ENCODE measurements at places on chromosomes 2 and 18.

- DNase-seq = peak; percentile 50
These were observed 48.1 kb downstream of the CYRIA start for GRCh38 chr2:16617282-16618266.

GRCh38 chr2:239298116-239298804 lies 102.6 kb downstream of the HDAC4 start:
- DNase-seq = no peak

DNA sequence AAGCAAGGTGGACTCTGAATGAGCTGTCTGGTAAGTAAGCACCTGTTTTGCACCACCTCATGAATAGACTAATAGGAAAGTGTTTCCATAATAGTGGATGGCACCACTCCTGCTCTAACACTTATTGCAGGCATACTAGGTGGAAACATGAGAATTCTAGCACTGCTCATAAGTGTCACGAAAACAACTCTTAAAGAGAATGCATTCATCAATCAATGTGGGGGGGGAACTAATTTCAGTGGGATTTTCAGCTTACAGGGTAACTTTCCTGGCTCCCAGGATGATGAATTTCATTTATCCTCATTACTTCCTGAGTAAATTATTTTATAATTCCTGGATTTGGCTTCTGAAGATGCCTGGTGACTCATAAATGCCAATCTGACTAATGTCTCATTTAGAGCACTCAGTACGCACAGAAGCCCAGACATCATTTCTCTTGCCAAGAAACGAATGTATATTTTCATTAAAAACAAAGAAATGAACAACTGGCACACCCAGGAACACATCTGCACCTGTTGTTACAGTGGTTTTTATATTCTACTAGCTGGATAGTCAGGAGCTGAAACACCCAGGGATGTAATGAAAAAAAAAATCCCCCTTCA lies 129.6 kb downstream of the PID1 start:
- no peak for DNase-seq

- DNase-seq = no peak
These were observed 862.9 kb upstream of the ACVR2A start for GRCh38 chr2:146981921-146982320.

DNA sequence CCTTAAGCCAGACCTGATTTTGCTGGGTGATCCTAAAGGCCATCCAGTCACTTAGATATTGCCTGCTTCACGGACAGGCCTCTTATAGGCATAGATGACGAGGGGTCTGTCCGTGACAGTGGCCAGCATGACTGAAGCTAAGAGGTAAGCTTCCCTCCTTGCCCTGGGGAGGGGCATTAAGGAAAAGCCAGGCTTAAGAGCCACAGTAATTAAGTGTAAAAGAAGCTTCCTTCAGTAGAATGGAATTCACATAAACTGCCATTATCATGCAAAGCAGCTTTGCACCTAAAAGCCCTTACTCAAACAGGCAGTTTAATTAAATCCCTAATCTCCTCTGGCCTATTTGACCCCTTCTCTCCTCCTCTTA lies 99.4 kb upstream of the PKDCC start:
- DNase-seq = no peak

DNA sequence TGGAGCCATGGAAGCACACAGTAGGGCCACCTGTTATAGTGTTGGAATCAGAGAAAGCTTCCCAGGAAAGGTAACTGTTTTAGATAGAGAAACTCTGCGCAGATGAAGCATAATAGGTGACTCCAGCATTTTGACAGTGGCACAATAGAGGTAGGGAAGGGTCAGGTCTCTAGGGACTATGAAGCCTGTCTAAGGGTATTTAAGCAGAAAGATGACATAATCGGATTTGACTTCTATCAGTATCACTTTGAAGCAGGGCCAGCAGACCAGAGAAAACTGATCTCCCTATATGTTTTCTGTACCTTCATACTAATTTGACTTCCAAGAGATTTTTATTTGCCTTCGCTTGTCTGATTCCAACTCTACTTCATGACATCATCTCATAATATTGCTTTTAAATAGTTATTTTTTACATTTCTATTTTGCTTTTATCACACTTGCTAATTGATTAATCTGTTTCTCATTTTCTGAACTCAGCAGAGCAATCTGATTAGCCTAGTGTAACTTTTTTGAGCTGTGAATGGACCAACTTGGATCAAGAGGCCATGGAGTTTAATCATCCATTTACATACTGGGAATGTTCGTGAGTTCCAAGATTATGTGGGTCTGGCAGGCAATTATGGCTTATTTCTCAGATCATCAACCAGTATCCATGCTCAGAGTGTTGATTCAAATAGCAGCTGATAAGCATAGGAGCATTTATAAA lies 8.4 kb upstream of the HIBCH start:
- DNase-seq = no peak

- DNase-seq = no peak
These were observed 203.7 kb upstream of the LYPD1 start for GRCh38 chr2:132873738-132874137.

- DNase-seq = no peak
These were observed 92.2 kb downstream of the COL6A3 start for GRCh38 chr2:237321746-237322145.

- DNase-seq = no peak
These were observed 55.0 kb downstream of the NDUFA10 start for GRCh38 chr2:239970004-239970623.

- DNase-seq = no peak
These were observed 189.6 kb downstream of the MIB1 start for GRCh38 chr18:21930177-21930576.

DNA sequence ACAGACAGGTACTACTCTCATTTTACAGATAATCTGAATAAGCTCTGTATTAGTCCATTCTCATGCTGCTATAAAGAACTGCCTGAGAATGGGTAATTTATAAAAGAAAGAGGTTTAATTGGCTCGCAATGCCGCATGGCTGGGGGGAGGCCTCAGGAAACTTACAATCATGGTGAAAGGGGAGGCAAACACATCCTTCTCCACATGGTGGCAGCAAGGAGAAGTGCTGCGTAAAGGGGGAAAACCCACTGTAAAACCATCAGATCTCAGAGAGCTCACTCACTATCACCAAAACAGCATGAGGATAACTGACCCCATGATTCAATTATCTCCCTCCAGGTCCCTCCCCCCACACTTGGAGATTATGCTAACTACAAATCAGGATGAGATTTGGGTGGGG lies 254.4 kb downstream of the KCNE4 start:
- no peak for DNase-seq

DNA sequence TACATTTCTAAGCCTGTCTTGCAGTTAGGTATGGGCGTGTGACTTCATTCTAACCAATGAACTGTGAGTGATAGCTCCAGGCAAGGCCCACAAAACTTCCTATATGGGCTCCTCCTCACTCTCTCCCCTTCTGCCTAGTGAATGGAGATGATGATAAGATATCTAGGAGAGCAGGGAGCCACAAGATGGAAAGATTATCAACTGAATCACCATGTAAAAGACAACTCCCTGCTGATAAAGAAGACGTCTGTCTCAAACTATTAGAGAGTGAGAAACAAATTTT lies 237.1 kb downstream of the GPD2 start:
- no peak for DNase-seq

DNA sequence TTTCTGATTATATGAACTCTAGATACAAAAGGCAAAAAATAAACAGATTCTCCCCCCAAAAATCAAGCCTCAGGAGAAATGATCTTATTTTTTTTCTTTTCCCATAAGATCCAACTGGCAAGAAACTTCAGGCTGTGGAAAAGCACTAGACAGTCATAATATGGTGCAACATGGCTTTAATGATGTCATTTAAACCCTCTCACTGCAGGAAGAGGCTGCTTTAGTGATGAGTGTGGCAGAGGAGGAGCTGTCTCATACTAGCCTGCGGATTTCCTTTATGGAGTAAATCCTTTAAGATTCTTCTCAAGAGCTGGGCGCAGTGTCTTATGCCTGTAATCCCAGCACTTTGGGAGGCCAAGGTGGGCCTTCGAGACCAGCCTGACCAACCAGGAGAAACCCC lies 83.3 kb upstream of the CD28 start:
- DNase-seq = peak; percentile 37

DNA sequence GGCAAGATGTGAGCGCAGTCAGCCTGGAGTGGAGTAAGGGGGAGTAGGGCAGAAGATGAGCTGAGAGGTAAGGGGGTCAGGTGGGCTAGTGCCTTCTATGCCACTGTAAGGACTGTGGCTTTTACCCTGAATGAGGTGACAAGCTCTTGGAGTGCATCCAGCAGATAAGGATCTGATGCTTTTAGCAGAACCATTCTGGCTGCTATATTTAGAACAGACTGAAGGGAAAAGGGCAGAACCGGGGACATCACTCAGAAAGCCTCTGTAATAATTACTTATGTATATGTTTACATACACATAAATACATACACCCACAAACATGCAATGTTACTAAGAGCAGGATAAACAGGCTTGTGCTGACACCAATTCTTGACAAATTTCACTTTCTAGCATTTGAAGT lies 124.8 kb downstream of the DTNB start:
- DNase-seq = no peak

DNA sequence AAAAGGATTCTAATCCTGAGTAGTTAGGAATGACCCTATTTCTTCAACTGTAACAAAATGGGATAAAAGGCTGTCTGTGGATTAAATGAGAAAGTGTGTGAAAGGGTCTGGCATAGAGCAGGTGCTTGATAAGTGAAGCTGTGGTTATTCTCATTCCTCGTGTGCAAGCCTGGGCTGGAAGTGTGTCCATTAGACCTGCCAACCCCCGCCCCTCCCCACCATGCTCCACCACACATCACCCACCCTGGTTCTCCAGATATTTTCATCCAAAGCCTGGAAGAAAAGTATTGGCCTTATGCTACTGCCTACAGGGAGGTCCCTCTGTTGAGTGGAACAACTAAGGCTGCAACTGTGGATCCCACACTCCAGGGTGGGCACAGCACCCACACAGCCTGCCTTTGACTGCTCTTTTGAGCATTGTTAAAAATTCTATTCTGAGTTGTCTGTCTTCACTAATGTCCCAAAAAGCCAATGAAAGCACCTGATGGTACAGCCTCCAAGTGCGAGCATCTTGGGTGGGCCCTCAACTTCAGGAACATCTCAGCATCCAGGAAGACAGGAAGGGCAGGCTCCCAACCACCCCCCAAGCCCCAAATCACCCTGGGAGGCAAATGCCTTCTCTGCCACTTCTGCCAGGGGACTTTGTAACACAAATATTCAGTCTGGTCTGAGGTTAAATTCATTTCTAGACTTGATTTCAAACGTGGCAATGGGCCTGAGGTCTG lies 102.8 kb upstream of the PPP1CB start:
- DNase-seq = no peak

DNA sequence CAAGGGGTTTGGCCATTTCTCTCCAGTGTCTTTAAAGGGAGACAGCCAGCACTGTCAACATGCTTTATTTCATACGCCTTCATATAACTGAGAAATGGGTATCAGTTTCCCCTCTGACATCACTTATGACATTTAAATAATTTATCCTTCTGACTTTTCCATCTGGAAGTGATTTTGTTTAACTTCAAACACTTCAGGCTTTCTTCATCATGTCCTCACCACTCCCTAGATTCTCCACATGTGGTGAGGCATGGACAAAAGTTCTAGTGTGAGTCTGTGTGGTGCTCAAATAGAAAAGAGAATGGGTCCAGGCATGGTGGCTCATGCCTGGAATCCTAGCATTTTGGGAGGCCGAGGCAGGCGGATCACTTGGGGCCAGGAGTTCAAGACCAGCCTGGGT lies 158.6 kb downstream of the TXNL1 start:
- DNase-seq = no peak

DNA sequence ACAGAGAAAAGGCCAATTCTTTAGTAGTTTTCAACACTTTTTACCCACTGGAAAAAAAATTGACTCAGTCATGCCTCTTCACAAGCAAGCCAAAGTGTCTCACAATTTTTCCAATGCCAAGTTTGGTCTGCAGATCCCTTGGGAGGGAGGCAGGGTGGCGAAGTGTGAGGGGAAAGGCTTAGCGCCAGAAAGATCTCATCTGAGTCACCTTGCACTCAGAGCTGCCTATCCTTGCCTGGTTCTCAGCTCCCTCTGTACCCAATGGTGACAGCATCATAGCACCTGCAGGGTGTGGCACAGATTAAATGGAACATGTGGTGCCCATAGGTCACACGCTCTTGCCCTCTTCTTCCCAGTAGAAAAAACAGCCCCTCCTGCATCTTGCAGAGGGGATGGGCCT lies 55.2 kb upstream of the GYPC start:
- DNase-seq = no peak

DNA sequence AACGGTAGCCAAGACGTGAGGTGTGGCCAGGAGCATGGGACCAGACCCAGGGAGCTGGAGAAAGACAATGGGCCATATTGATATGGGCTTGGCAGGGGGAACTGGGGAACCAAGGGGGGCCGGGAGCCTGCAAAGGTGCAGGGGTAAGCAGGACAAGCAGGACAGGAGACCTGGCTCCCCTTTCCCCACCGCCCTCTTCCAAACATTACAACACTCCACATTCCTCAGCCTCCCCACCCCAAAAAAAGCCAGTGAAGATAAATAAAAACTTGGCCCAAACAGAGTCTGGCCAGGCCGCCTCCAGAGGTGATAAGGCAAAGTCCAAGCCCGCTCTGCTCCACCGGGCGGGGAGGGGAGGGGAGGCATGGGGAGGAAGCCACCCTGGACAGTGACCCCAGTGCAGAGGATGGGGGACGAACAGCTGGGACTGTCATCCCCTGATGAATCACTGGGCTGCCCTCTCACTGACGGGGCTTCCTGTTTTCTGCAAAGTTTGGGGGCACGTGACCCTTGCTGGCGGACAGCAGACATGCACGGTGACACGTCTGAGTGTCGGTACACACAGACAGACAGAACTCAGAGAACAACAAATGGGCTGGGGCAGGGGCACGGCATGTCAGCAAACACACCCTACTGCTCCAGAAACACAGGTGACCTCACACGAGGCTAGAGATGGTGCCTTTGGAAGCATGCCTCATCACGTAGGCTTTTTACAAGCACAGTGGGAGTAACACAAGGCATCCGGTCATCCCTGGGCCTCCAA lies 100.2 kb downstream of the TNS1 start:
- peak; percentile 95 for DNase-seq

DNA sequence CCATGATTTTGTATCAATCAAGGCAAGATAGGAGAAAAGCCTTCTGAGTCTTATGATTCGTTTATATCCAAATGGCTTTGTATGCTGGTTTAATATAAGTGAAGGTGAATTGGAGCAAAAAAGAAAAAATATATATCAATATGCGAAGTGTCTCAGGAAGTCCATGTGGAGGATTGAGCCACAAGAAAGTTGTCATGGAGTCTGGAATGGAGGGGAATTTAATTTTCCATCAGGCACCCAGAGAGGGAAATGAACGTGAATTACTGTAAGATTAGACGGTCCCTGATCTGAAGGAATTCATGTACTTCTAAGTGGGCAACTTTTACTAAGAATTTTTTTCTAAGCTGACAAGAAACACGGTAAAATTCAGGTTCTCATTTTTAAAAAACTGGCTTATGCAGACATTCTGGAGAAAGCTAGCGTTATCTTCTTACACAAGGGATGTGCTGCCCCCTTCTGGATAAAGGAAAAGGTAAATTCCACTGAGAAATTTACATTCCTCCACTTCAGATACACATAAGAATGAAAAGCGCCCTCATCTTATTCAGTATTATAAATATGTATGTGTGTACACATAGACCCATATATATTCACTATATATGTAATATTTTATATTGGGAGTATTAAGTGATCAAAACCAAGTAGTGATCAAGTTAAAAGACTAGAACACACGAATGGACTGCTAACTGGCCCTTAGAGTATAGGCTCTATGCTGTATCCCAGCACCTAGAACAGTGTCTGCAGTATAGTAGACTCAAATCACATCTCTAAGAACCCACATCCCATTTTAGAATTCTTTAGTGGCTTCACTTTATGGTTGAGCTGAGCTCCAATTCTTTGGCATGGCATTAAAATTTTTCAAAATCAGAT lies 289.0 kb upstream of the TFPI start:
- DNase-seq = peak; percentile 57

- no peak for DNase-seq
These were observed 28.6 kb upstream of the MEX3C start for GRCh38 chr18:51226068-51226467.

Measured in suppressor macrophage treated with lipopolysaccharide for 4 hours (primary cell).